Ureter (tissue), 1 donor: ENCODE measurements at places on chromosomes 5 and 9. TPM values are rescaled to one million over a fixed set of nuclear protein-coding genes. Genes with fewer than 3 reads are reported as not detected.

ERCC6L2 gene
- total RNA-seq = 72.7 TPM

MAST4 gene
- 114 TPM for total RNA-seq

C7 gene
- total RNA-seq = 209 TPM

IFNA2 gene
- total RNA-seq = not detected

PTRH1 gene
- 12.5 TPM for total RNA-seq

DNA sequence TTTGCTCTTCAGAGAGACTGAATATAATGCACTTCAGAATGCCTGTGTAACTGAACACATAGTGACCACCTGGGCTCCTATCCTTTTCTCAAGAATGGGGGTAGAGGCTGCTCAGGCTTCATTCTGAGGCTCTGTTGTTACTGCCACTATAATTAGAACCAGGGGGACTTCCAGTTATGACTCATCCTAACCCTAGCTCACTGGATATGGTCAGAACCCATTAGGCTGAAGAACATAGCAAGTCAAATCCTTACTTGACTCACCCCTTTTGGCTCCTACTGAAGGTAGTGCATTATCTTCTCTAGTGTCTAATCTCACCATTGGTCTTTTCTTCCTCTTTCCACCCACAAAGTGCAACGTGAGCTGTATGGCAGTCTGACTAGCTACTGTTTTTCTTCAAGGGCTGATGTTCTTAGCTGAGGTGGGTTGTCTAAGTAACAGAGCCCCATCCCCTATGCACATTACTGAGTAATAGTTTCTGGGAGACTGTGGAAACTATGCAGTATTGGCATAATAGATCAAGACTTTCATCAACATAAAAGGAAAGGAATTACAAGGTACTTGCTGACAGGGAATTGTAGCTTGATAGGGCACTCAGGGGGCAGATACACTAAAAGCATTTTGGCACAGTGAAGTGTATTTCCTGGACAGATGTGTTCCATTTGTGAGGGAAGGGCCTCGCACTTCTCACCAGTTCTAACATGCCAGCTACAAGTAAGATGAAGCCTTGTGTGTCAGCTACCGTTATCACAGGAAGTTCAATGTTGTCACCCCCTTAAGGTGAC, 431.0 kb upstream of the MEF2C start:
- no peak for DNase-seq

DNA sequence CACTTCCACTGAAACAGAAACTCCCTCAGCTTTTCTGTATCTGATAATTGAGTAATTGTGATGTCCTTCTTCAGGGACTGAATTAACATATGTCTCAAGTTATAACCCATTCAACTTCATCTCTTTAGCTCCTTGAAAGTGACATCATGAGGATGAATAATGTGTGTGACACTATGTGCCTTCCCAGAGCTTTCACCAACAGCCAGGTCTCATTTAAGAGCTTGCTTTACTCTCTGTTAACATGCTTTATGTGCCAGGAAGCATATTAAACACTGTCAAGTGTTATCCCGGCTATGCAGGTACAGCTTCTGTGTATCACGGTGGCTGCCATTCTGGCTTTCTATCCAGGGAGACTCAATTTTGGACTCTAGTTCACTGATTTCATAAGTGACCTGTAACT, 799.9 kb downstream of the CDH12 start:
- DNase-seq = no peak

DNA sequence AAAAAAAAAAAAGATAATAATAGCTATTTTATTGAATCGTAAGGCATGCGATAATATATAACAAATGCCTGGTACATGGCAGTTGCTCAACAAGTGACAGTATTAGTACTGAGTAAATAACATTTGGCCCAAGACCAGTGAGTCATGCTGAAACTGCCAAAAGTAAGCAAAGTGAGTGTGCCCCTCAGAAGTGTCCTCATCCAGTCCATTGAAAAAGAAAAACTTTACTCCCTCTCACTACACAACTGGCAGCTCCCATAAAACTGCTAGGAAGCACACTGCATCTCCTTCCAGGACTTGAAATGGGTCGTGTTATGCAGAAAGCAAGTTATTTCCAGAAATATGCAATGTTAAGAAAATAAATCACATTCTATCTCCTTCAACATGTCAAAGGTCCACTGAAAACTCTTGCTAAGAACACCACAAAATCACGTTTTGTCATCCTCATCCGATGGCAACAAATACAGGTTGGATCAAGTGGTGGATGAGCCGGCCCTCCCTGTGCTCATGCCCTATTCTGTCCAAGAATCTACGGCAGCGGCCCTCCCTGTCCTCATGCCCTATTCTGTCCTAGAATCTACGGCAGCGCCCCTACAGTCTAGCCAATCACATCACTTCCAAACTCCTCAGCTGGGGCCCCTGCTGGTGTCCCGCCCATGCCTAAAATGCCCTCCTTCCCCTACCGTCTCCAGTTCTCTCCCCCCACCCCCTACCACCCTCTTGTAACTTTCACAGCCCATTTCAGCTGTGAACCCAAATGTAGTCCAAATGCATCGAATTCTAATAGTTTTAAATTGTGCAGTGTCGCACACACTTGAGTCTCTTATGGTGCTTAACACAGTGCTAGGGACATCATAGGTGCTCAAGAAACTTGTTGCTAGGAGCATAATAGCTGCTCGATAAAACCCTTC, 12.5 kb downstream of the PTCH1 start:
- peak; percentile 67 for DNase-seq

GRCh38 chr9:87725356-87725899, 491 bp upstream of the CTSL start:
- DNase-seq = no peak

GRCh38 chr5:6003040-6003825, 375.1 kb downstream of the MED10 start:
- no peak for DNase-seq

DNA sequence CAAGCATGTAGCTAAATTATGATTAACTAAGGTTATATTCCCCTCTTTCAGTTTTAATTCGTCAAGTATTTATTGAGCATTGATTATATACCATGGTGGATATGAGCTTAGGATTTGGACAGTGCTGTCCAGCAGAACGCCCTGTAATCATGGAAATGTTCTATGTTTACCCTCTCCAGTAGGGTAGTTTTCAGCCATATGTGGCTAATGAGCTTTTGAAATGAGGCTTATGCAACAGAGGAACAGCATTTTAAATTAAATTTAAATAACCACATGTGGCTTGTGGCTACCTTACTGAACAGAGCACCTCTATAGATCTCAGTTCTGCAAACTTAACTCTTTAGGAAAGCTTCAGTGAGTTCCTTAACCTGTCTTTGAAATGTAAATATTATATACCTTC, 59.1 kb downstream of the JMY start:
- no peak for DNase-seq

GRCh38 chr5:132488590-132488989, 2.0 kb downstream of the IRF1 start:
- no peak for DNase-seq

- no peak for DNase-seq
Measured at GRCh38 chr5:347712-348284, 26.3 kb downstream of the AHRR start.

- no peak for DNase-seq
Measured at GRCh38 chr5:6273090-6273735, 105.1 kb downstream of the MED10 start.

DNA sequence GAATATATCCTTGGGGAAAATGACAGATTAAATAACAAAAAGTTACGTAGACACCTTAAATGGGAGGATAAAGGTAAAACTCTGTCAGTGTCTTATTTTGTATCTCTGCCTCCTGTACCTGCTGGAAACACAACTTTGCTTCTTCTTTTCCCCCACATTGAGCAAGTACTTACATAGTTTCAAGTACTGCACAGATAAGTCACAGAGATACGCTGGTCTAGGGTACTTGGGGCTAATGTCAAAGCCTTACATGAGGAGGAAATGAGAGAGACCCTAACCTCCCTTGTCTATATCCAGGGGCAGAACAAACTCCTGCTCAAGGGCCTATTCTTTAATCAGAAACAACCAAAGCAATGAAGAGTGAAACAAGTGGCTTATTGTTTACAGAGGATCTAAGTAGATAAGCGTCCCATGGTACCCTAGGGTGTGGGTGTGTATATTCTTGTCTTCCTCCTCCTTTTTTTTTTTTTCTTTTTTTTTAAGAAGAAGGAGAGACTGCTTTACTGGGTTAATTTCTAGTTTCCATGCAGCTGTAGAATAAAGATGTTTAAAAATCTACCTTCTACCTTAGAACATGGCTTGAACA, 43.1 kb downstream of the ELL2 start:
- DNase-seq = no peak
